Thoracic aorta endothelial cell (primary cell): ENCODE measurements at places on chromosomes 5 and 9. TPM values are rescaled to one million over a fixed set of nuclear protein-coding genes. Genes with fewer than 3 reads are reported as not detected.

The FOXD4 gene
- total RNA-seq = 0.14 and 0.27 TPM in 2 replicates

The CCNI2 gene
- total RNA-seq = 0.22 TPM in 1 of 2 replicates, not detected in the other

The GLRX gene
- total RNA-seq = 8.3 and 15.6 TPM in 2 replicates

The TRIM36 gene
- total RNA-seq = 0.43 and 1.5 TPM in 2 replicates
